Aorta (tissue), 5 donors: ENCODE measurements at places on chromosomes 3 and 15. TPM values are rescaled to one million over a fixed set of nuclear protein-coding genes. Genes with fewer than 3 reads are reported as not detected.

GRCh38 chr3:155657161-155657560 lies 87.7 kb downstream of the PLCH1 start:
- H3K36me3 ChIP-seq = no peaks in the 10 kb centered on the region
- H3K27ac ChIP-seq = no peak overlapping the region
- H3K4me3 ChIP-seq = no peak overlapping the region
- H3K4me1 ChIP-seq = no peaks in the 10 kb centered on the region
- DNase-seq = no peak
- H3K27me3 ChIP-seq = peaks cover 2% of the 10 kb centered on the region

DNA sequence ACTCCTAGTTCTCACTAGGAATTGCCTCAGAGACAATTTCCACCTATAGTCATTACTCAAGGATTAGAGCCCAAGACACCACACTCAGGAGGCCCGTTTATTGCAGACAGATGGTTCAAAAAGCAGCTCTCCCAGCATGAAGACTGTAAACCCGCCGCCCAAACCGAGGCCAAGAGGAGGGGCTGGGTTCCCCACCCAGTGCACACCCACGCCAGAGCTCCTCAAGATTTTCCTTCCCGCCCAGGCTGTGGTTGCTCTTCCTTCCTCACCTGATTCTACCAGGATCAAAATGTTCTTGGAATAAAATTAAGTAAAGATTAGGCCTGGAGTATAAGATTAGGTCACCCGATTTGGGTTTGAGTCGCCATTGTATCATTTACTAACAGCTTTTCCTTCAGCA lies 364.4 kb downstream of the MECOM start:
- no peak for DNase-seq
- H3K4me3 ChIP-seq = no peak overlapping the region
- no peak overlapping the region for H3K27ac ChIP-seq
- no peaks in the 10 kb centered on the region for H3K27me3 ChIP-seq
- H3K4me1 ChIP-seq = no peaks in the 10 kb centered on the region
- no peaks in the 10 kb centered on the region for H3K36me3 ChIP-seq

FOXL2 gene
- total RNA-seq = not detected

DNA sequence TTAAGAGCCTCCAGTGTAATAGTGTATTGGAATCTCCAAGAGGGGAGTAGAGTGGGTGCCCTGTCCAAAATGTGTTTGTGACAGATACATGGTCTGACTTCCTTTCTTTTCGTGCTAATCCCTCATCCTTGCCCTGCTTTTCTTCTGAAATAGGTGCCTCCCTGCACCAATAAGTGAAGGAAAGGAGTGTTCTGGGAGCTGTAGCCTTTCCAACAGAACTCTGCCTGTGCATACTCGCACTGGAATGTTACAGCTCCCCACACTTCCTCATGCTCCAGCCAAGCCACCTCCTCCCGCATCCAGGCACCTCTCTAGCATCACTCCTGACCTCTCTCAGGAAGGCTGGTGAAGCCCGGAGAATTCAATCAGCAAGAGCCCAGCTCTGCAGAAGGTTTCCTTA lies 478.0 kb downstream of the GABRG3 start:
- no peak for DNase-seq
- no peaks in the 10 kb centered on the region for H3K36me3 ChIP-seq
- H3K27ac ChIP-seq = no peak overlapping the region

GRCh38 chr3:185540695-185541094 lies 11.7 kb downstream of the LIPH start:
- H3K27me3 ChIP-seq = no peaks in the 10 kb centered on the region
- H3K27ac ChIP-seq = no peak overlapping the region
- DNase-seq = no peak
- no peaks in the 10 kb centered on the region for H3K4me1 ChIP-seq
- H3K36me3 ChIP-seq = no peaks in the 10 kb centered on the region
- H3K4me3 ChIP-seq = no peak overlapping the region

DNA sequence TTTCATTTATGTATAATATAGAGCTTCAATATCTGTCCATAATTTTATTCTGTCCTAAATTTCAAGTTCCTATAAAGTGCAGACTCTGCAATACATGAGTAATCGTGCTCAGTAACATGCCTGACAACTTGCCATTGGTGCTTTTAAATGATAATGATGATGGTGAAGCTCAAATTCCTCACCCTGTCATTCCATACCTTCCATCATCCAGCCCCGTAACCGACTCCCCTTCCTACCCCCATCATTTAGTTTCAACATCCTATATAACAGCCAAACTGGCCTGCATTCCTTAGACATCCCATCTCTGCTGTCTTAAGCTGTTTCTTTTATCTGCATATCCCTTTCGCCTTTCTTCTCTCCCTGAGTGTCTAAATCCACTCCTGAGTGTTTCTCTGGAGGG lies 67.2 kb upstream of the DLG1 start:
- no peak overlapping the region for H3K27ac ChIP-seq
- no peaks in the 10 kb centered on the region for H3K27me3 ChIP-seq
- no peaks in the 10 kb centered on the region for H3K36me3 ChIP-seq
- no peak for DNase-seq
- H3K4me1 ChIP-seq = no peaks in the 10 kb centered on the region

SH2D7 gene
- not detected for total RNA-seq

DNA sequence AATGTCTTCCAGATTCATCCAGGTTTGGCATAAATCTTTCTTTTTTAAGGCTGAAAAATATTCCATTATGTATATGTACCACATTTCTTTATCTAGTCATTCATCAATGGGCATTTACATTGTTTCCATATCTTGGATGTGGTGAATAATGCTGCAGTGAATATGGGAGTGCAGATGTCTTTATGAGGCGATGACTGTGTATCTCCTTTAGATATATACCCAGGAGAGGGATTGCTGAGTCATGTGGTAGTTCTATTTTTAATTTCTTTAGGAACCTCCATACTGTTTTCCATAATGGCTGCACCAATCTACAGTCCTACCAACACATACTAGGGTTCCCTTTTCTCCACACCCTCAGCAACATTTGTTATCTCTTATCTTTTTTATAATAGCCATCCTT lies 96.3 kb downstream of the LRRC28 start:
- no peak overlapping the region for H3K27ac ChIP-seq
- H3K36me3 ChIP-seq = no peaks in the 10 kb centered on the region
- H3K4me3 ChIP-seq = no peak overlapping the region
- H3K27me3 ChIP-seq = no peaks in the 10 kb centered on the region
- H3K4me1 ChIP-seq = no peaks in the 10 kb centered on the region

DNA sequence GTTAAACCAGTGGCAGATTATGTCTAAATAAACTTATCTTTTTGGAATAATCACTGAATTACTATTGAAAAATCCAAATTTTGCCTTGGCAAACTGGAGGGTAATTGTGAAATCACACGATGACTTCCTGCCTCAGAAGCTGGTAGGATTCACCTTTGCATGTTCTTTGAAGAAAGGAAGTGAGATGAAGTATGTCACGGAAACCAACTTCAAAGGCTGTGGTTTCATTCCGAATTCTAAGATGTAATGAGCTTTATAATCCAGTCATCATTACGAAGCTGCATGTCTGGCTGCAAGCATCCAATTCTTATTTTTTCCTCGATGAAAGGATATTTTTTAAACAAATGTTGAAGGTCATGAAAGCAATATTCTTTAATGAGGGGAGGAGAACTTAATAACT lies 15.0 kb upstream of the ZBED2 start:
- no peaks in the 10 kb centered on the region for H3K27me3 ChIP-seq
- DNase-seq = no peak
- H3K36me3 ChIP-seq = no peaks in the 10 kb centered on the region
- no peak overlapping the region for H3K27ac ChIP-seq
- H3K4me1 ChIP-seq = no peaks in the 10 kb centered on the region

- no peaks in the 10 kb centered on the region for H3K27me3 ChIP-seq
- DNase-seq = no peak
- no peak overlapping the region for H3K27ac ChIP-seq
- no peaks in the 10 kb centered on the region for H3K4me1 ChIP-seq
- peaks cover 3% of the 10 kb centered on the region for H3K36me3 ChIP-seq
- no peak overlapping the region for H3K4me3 ChIP-seq
Observed at GRCh38 chr3:138019281-138020069, 9.5 kb downstream of the CLDN18 start.

GRCh38 chr15:68715111-68715510 lies 105.6 kb downstream of the ANP32A start:
- no peaks in the 10 kb centered on the region for H3K4me1 ChIP-seq
- H3K27ac ChIP-seq = no peak overlapping the region
- no peaks in the 10 kb centered on the region for H3K36me3 ChIP-seq
- no peak overlapping the region for H3K4me3 ChIP-seq
- no peak for DNase-seq

GRCh38 chr3:116145613-116146012 lies 299.7 kb downstream of the LSAMP start:
- H3K4me1 ChIP-seq = peaks cover 2% of the 10 kb centered on the region
- no peak for DNase-seq
- no peak overlapping the region for H3K4me3 ChIP-seq
- no peaks in the 10 kb centered on the region for H3K36me3 ChIP-seq
- no peak overlapping the region for H3K27ac ChIP-seq

DNA sequence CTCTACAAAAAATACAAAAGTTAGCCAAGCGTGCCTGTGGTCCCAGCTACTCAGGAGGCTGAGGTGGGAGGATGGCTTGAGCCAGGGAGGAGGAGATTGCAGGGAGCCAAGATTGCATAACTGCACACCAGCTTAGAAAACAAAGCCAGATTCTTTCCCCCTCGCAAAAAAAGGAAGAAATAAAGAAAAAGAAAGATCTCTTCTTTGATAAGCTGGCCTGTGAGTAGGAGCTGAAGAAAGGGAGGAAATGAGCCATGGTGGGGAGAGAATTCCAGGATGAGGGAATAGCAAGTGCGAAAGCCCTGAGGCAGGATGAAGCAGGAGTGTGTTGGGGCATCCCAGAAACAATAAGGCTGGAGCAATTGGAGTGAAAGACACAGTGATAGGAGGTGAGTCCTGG lies 24.5 kb upstream of the TOP2B start:
- no peak overlapping the region for H3K4me3 ChIP-seq
- no peaks in the 10 kb centered on the region for H3K4me1 ChIP-seq
- no peaks in the 10 kb centered on the region for H3K36me3 ChIP-seq
- no peaks in the 10 kb centered on the region for H3K27me3 ChIP-seq
